ENCODE measurements at places on chromosomes 6 and 20. TPM values are rescaled to one million over a fixed set of nuclear protein-coding genes. Genes with fewer than 3 reads are reported as not detected.

GRCh38 chr6:167428664-167429333 lies 103.9 kb downstream of the TTLL2 start:
- DNase-seq = peak; percentile 57

DNA sequence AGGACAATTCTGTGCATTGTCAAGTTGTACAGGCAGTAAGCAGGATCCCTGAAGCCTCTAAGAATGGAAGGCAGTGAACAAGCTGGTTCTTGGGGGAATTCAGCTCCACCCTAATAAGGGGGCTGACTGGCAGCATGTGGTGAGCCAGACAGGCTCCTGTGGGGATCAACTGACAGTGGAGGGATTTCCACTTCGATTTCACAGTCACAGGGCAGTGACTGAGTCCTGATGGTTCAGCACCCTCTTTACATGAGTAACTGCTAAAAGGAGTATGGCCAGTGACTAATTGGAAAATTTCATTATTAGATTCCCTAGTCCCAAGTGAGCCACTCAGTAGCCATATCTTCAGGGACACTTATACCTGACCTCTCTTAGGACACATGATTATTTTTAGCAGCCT lies 78.4 kb downstream of the NDUFAF5 start:
- no peak for DNase-seq

GRCh38 chr6:4415549-4415948 lies 280.2 kb upstream of the ECI2 start:
- no peak for DNase-seq

FAM110A gene
- 2.6 TPM for total RNA-seq

All from osteocyte (in vitro differentiated cells).